ENCODE measurements at places on chromosomes 12 and 14.

DNA sequence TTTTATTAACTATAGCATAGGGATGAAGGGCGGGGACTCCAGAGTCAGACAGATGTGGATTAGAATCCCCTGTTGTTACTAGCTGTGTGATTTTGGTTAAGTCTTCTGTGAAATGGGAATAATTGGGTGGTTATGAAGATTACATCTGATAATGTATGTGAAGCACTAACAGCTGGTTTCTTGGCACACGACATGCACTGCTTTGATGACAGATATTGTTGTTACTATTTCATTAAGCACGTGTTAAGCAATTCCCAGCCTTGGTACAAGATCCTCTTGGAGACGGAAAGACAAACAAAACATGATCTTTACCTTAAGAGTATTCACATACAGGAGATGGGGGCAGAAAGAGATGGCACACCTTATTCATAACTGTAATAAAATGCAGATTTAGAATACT lies 7.9 kb downstream of the PPFIBP1 start:
- DNase-seq: no peak

DNA sequence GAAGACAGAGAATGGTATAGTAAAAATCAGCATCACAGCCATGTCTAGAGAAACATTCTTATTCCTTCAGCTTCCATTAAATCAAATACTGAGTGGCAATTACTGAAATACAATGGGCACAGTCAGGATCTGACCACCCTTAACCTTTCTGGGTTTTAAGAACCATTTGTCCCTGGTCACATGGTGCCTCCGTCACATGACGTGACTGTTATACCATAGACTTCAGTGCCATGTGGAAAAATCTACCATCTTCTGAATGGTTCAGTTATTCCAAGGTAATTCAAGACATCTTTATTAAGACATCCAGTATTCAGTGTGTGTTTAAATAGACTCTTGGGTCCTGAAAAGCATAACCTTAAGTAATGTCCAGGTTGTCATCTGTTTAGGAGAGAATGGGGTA lies 553.1 kb upstream of the FLRT2 start:
- DNase-seq: no peak

- DNase-seq: no peak
Measured at GRCh38 chr12:88181881-88182280, 39.8 kb downstream of the TMTC3 start.

DNA sequence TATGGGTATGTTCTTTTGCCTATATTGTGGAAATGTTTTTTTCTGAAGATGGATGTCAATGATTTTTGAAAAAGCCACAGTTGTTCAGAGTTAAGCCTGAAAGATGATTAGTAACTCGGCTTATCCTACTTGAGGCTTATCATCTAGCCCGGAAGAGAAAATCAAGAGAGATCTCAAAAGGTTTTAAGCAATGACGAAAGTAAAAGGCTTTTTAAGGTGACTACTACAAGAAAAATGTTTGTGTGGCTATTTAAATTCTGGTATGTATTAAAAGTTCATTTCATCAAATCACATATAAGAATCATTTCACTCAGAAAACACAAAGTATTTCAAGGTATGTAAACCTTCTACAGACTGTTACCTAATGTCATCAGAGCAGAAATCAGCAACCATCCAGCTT lies 40.2 kb downstream of the HEATR5A start:
- no peak for DNase-seq

All from activated T-helper 1 cell treated with anti-CD3 and anti-CD28 coated beads, Interleukin-2, amount 50 U/mL, for 16 hours (primary cell).